ENCODE measurements at places on chromosomes 1 and 21.

DNA sequence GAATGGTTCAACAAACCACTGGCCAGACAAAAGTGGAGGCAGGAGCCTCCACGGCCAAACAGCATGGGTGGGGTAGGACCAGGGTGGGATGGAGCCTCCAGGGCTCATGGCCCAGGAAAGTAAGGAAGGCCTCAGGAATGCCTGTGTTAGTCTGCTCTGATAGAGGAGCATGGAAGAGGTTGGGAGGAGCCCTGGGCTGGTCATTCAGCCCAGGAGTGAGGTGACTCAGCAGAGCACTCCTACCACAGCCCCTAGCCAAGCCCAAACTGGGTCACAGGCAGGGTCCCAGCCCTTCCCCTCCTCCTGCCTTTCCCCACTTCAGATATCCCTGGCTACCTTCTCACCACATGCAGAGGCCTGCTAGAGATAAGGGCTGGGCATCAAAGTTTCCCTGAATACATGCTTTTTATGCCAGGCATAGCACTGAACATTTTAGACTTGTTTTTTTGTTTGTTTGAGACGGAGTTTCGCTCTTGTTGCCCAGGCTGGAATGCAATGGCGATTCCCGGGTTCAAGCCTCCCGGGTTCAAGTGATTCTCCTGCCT, 3.1 kb upstream of the SHISA4 start:
- DNase-seq: no peak
- H3K36me3 ChIP-seq: no peaks in the 10 kb centered on the region
- H3K27me3 ChIP-seq: peaks cover 14% of the 10 kb centered on the region

DNA sequence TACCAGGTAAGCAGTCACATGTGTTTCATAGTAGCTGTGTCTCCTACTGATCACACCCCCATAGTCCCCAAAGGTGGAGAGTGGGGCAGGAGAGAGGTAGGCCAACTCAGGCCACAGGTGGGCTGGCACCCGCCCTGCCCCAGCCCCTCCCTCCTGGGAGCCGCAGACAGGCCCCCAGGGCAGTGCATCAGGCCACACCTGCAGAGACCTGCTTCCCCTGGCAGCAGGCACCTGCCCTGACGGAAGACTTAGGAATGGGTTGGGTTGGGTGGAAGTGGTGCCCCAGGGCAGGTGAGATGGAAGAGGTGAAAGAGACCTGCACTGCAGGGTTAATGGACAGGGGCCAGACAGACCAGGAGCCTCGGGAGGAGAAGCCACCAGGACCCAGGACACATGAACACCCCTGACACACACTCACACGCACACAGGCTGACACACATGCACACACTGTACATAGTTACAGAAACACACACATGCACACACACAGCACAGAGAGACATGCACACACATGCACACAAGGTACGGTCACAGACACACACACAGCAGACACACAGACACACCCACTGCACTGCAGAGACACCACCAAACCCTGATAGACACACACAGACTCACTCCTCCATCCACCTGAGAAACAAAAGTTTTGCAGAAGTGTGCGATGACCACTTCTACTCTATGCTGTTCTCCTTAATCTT, 1.7 kb upstream of the COL18A1 start:
- peaks cover 25% of the 10 kb centered on the region for H3K27me3 ChIP-seq
- peaks cover 23% of the 10 kb centered on the region for H3K4me1 ChIP-seq
- no peak overlapping the region for H3K4me3 ChIP-seq
- no peaks in the 10 kb centered on the region for H3K36me3 ChIP-seq
- no peak overlapping the region for H3K27ac ChIP-seq
- no peak for DNase-seq

DNA sequence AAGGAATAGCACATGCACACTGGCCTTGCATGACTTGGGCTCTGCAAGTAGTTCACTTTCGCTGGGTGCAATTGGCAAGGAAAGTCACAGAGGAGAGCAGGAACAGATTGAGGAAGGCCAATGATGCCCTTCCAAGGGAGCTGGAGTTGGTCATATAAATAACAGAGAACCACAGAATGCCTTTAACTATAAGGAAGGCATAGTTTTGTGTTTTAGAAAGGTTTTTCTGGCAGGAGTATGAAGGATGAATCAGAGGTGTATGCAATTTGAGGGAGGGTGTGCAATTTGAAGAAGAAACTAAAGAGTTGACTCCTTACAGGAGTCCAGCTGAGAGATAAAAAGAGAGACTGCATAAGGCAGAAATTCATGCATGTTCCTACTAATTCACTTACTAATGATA, 112.1 kb downstream of the PHTF1 start:
- H3K27ac ChIP-seq: no peak overlapping the region
- H3K36me3 ChIP-seq: no peaks in the 10 kb centered on the region
- no peak for DNase-seq
- no peak overlapping the region for H3K4me3 ChIP-seq

DNA sequence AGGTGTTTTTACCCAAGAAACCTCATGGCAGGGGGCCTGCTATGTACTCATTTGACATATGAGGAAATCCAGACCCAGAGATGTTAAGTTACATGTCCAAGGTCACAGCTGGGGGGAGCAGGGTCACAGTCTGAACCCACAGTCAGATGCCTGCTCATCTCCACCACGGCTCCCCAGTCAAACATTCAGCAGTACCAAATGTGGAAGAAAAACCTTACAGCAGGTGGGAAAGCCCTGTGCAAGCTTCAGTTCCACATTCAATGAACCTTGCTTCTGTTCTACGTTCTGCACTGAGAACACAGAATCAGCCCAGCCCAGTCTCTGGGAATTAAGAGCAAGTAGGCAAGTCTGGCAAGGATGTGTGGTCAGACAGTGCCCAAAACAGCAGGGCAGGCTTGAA, 35.2 kb downstream of the LRP8 start:
- H3K4me3 ChIP-seq: no peak overlapping the region
- no peaks in the 10 kb centered on the region for H3K27me3 ChIP-seq
- H3K27ac ChIP-seq: no peak overlapping the region

GRCh38 chr1:47805018-47805417, 192.2 kb downstream of the TRABD2B start:
- peaks cover 10% of the 10 kb centered on the region for H3K4me1 ChIP-seq
- no peak overlapping the region for H3K27ac ChIP-seq

DNA sequence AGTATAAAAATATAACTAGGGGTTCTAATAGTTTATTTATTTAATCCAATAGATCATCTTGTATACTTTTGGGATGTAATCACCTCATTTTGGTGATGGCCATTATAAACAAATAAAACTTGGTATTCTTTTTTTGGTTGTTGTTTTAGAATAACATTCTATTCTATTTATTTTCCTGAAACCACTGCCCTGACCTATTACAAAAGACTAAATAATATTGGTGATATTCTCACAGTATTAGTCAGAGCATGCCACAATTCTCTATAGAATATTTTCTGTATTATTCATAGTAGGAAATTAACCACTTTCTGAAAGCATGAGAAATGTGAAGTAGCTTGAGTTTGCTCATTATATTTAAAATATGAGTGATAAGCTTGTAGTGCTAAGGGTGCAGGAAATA, 54.1 kb upstream of the LRRC7 start:
- no peak overlapping the region for H3K4me3 ChIP-seq
- H3K4me1 ChIP-seq: no peaks in the 10 kb centered on the region
- H3K27me3 ChIP-seq: no peaks in the 10 kb centered on the region
- no peak for DNase-seq
- H3K36me3 ChIP-seq: no peaks in the 10 kb centered on the region

GRCh38 chr21:31479714-31480113, 135.7 kb upstream of the TIAM1 start:
- H3K27me3 ChIP-seq: no peaks in the 10 kb centered on the region
- no peak overlapping the region for H3K27ac ChIP-seq
- peaks cover 24% of the 10 kb centered on the region for H3K4me1 ChIP-seq

DNA sequence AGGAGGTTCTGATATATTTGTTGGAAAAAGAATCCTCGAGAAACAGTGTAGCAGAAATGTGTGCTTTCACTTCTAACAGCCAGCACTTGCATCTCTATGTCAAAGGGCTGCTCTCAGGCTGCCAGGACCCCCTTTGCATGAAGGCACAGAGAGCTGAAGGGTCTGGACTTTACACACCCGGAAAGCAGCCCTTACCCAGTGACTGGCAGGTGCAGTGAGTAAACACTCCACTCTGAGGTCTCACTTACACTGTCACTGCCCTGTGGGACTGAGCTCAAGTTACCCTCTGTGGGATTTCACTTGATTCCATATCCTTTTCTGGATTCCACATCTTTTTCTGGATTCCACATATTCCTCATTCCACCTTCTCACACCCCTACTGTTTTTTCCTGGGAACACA, 40.8 kb upstream of the PPP2R5A start:
- no peak for DNase-seq
- H3K4me1 ChIP-seq: no peaks in the 10 kb centered on the region
- no peaks in the 10 kb centered on the region for H3K27me3 ChIP-seq
- H3K4me3 ChIP-seq: no peak overlapping the region

DNA sequence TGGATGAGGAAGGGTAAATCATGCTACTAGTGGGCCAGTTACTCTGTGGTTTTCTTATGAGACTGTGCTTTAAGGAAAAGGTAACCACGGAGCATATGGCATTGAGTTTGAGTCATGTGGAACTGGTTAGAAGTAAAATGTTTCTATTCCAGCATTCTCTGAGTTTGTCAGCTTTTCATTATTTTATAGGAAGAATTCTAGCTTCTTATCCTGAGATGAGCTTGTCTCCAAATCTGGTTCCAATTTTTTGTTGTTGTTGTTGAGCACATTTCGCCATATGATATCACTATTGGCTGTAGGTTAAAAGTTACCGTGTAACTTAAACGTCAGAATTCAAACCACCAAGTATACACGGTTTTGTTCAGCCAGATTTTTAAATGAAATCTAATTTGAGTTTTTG, 69.9 kb downstream of the ATF6 start:
- H3K36me3 ChIP-seq: no peaks in the 10 kb centered on the region
- H3K4me1 ChIP-seq: no peaks in the 10 kb centered on the region
- H3K4me3 ChIP-seq: no peak overlapping the region
- H3K27me3 ChIP-seq: no peaks in the 10 kb centered on the region

DNA sequence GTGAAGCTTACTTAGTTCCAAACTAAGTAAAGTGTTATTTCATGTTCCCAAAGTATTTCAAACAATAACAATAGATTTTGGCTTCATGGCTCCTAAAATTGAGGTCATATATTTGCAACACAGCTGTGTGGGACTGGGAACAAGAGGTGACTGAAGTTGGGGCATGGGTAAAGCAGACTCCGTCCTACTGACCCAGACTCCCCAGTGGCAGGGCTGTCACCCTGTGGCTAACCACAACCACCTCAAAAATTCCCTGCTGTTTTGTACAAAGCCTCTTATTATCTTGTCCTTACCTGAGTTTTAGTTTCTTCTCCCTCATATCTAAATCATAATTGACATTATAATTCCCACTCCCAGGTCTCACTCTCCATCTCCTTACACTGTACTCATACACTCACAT, 117.6 kb downstream of the PTGER3 start:
- H3K4me3 ChIP-seq: no peak overlapping the region
- H3K36me3 ChIP-seq: no peaks in the 10 kb centered on the region
- H3K4me1 ChIP-seq: no peaks in the 10 kb centered on the region
- DNase-seq: no peak

GRCh38 chr1:156698995-156699394, 6.4 kb downstream of the CRABP2 start:
- no peak overlapping the region for H3K27ac ChIP-seq
- no peak for DNase-seq
- H3K4me3 ChIP-seq: no peak overlapping the region
- peaks cover 23% of the 10 kb centered on the region for H3K4me1 ChIP-seq

- no peaks in the 10 kb centered on the region for H3K27me3 ChIP-seq
- H3K36me3 ChIP-seq: no peaks in the 10 kb centered on the region
- H3K4me1 ChIP-seq: no peaks in the 10 kb centered on the region
These were observed 42.9 kb upstream of the CD53 start for GRCh38 chr1:110829955-110830553.

GRCh38 chr1:192952646-192953045, 106.5 kb downstream of the UCHL5 start:
- H3K4me1 ChIP-seq: peaks cover 7% of the 10 kb centered on the region
- H3K27me3 ChIP-seq: no peaks in the 10 kb centered on the region
- H3K4me3 ChIP-seq: no peak overlapping the region
- no peak for DNase-seq

DNA sequence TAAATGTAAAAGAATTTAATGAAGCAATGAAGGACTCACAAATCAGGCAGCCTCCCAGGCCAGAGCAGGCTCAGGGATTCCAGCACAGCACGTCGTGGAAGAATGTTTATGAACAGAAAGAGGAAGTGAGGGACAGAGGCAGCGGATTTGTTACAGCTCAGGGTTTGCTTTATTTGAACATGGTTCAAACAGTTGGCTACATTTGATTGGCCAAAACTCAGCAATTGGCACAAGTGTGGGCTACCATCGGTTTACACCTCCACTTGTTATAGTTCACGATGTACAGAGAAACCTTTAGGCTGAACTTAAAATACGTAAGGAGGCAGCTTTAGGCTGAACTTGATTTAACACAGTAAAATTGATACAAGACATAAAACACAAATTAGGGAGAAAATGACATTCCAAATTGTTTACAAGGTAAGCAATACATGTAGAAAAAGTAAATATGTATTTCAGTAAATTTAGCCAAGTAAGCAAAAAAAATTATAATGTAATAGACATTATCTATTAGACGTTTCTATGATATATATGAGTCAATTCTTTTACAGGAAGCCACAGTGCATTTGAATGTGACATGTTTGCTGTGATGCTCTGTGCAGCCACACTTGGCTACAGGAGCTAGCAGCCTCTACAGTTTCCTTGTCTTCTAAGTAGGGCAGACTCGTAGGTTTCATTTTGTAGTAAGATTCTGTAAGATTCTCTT, 126.5 kb downstream of the ADSS2 start:
- no peak overlapping the region for H3K4me3 ChIP-seq
- no peaks in the 10 kb centered on the region for H3K4me1 ChIP-seq
- no peak for DNase-seq
- H3K36me3 ChIP-seq: no peaks in the 10 kb centered on the region
- no peak overlapping the region for H3K27ac ChIP-seq

DNA sequence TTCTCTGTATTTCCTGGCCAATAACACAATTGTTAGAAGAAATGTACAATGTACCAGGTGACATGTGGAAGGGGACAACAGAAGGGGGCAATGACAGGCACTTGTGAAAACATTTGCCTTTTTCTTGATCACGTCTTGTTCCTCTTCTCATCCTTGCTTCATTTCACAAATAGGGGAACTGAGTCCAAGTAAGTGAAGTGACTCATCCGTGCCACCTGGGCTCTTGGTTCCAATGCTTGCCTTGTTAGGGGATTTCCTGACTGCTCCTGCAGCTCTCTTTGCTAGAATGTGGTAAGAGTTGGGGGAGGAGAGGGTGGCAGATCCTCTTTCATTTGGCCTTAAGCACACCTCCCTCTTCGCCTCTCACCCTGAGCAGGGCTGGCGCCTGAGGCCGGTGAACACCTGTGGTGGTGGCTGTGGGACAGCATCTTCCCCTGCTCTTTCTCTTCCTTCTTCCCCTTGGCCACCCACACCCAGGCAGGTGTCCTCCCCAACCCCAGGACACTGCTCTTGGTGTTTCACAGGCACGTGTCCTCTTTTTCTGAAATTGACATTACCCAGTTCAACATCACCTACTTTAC, 2.2 kb upstream of the RHEX start:
- DNase-seq: no peak
- H3K27me3 ChIP-seq: no peaks in the 10 kb centered on the region
- H3K4me1 ChIP-seq: peaks cover 4% of the 10 kb centered on the region
- H3K36me3 ChIP-seq: no peaks in the 10 kb centered on the region

Measured in neural progenitor cell (in vitro differentiated cells).